ENCODE measurements at places on chromosomes 6 and 20. TPM values are rescaled to one million over a fixed set of nuclear protein-coding genes. Genes with fewer than 3 reads are reported as not detected.

UST gene
- 13.0 TPM for total RNA-seq

TAB2 gene
- 21.2 TPM for total RNA-seq

BPIFB4 gene
- not detected for total RNA-seq

CRIP3 gene
- total RNA-seq = not detected

TMEM217 gene
- total RNA-seq = 4.2 TPM

ANKRD6 gene
- 23.4 TPM for total RNA-seq

DXO gene
- total RNA-seq = 15.7 TPM

HLA-DMB gene
- total RNA-seq = not detected

TMEM151B gene
- not detected for total RNA-seq

IPCEF1 gene
- total RNA-seq = under 0.01 TPM

RBM24 gene
- total RNA-seq = 0.49 TPM

HMGCLL1 gene
- not detected for total RNA-seq

RNF39 gene
- total RNA-seq = 2.5 TPM

MROH8 gene
- total RNA-seq = 0.21 TPM

NR2E1 gene
- total RNA-seq = 0.24 TPM

ARMH2 gene
- total RNA-seq = not detected

B3GAT2 gene
- not detected for total RNA-seq

HLA-DQA1 gene
- total RNA-seq = not detected
